Activated CD4-positive, CD25-positive, alpha-beta regulatory T cell (primary cell): ENCODE measurements at places on chromosomes 7 and 10.

DNA sequence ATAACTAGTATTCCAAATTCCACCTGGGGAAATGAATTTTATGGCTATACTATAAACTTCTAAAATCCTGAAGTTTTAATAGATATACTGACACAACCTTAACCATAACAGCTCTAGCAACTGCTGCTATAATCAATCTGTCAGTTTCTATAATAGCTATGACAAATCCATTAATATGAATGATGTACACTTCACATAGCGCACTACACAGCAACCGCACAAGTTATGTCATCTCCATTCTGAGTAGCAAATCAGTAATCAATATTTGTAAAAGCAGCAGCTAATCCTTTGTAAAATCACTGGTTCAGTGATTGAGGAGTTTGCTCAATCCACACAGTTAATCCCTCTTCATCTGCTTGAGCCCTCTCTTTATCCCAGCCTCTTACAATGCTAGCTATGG lies 105.3 kb downstream of the SKAP2 start:
- no peak for DNase-seq

GRCh38 chr10:1736144-1736971 lies 967 bp downstream of the ADARB2 start:
- no peak for DNase-seq

DNA sequence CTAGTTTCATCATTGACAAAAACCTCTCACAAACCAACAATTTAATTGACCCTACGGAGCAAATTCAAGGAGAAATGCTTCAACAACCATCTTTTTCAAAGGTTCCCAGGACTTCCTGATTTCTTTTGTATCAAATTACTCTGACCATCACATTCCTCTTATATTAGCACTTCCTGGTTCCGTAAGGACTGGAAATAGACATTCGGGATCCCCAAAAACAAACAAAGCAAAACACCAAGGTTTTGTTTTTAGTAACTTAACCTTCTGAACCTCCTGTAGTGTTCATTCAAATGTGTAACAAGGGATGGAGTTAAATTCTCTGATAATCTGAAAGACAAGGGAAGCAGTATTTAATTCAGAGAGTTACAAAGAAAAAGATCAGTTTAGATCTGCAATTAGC lies 387.6 kb upstream of the NRP1 start:
- DNase-seq = no peak

GRCh38 chr7:78528964-78529363 lies 730.4 kb downstream of the PHTF2 start:
- DNase-seq = no peak

GRCh38 chr10:73772281-73773151 lies 9.3 kb upstream of the CHCHD1 start:
- DNase-seq = peak; percentile 78

DNA sequence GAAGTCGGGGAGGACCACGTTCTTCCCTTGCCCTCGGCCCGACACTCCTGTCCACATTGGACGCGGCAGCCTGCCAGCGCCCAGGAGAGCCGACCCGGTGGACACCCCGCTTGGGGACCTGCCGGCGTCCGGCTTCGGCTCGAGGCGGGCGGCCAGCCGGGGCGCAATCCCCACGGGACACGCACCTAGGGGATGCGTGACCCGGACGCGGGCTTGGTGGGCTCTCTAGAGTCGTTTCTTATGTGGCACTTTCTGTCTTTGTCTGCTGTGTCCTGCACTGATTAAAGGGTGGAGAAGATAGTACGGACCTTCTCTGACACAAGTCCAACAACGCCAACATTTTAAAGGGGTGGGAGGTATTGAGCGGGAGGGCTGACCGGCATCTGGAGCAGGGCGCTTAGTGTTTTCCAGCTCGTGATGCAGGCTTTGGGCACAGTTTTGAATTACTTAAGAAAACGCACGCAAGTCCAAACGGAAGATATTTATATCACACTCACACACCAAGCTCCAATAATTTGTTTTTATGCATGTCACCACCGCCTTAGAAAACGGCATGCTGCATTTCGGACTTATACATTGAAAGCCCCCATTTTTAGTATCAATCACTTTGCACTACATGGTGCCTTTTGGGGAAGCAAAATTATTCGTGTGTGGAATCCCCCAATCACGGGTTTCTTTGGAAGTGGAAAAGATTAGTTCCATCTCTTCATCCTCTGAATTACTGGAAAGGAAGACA lies 3.9 kb upstream of the SPAG6 start:
- DNase-seq = no peak

GRCh38 chr10:74177140-74177677 lies 26.2 kb downstream of the ADK start:
- DNase-seq = no peak

DNA sequence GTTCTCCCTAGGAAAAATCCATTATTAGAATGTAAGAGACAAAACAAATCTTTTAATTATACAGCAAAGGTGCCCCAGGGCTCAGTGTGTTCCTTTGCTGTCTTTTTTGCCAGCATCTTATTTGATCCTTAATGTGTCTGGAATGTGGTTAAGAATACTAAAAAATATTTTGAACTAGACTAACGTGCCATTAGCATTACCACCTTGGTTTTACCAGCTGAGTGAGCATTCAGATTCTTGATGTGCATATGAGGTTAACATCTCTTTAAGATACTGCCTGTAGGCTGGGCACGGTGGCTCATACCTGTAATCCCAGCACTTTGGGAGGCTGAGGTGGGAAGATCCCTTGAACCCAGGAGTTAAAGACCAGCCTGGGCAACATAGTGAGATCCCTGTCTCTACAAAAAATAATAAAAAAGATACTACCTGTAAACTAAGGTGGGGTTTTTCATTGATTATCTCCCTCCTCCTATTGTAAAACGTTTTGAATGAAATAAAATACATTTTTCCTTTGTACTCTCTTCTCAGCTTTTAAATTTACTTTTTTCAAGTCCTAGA lies 96.6 kb downstream of the CCNY start:
- no peak for DNase-seq

- DNase-seq = peak; percentile 37
Measured at GRCh38 chr7:106176414-106177299, 64.5 kb upstream of the SYPL1 start.

DNA sequence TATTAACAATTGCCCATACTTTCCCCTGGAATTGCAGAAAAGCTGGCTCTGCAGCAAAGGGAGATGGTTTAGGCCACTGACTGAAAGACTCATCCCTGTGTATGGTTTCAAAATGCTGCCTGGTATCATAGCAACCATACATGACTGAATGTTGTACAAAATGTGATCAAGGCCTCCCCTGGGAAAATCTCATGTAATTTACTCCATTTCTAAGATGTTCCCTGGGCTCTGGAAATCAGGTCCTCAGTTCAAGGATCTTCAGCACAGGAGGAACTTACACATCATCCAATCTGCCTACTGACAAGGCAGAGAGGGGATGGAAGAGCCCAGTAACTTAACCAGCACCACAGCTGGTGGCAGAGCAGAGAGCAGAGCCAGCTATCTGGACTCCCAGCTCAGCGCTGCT lies 111.8 kb downstream of the JAZF1 start:
- DNase-seq = no peak

DNA sequence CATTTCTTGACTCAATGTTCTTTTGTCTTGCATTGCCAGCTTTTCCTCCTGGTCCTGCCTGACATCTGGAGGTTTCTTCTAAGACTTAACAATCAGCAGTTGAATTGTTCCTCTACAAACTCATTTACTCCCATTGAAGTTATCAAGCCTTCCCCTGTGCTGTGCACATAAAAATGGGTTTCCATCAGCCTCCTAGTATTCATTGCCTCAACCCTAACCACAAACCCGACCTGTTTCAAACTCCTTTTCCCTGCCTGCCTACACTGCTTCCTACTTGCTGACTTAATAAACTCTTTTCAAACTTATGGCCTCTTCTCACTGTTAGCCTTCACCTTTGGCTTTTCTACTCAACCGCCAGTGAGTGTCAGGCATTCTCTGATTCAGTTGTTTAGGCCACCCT lies 9.4 kb upstream of the CDK6 start:
- DNase-seq = no peak
